ENCODE measurements at places on chromosomes 13 and 19.

GRCh38 chr19:5183616-5184015, 157.0 kb downstream of the PTPRS start:
- no peak for DNase-seq

- no peak for DNase-seq
Measured at GRCh38 chr13:28458608-28459007, 36.3 kb downstream of the FLT1 start.

GRCh38 chr13:28248080-28248479, 109.7 kb downstream of the PAN3 start:
- DNase-seq = no peak

GRCh38 chr19:48907671-48908070, 7.6 kb downstream of the NUCB1 start:
- DNase-seq = no peak

DNA sequence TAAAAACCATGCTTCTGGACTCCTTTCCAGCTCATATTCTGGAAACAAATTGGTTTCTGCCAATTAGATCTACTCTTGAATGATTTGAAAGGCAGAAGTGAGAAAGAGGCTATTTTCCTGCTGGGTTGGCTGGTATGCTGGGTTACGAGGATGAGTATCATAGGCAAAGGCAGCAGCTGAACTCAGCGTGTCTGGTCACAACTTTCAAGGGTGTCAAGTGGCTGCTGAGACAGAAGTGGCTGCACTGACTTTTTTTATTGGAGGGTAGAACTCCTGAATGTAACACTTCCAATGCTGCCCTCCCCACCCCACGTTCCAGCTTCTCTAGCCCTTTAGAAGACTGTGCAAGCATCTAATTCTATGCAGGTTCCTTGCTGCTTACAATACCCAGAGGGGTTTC, 8.3 kb upstream of the DZIP1 start:
- no peak for DNase-seq

DNA sequence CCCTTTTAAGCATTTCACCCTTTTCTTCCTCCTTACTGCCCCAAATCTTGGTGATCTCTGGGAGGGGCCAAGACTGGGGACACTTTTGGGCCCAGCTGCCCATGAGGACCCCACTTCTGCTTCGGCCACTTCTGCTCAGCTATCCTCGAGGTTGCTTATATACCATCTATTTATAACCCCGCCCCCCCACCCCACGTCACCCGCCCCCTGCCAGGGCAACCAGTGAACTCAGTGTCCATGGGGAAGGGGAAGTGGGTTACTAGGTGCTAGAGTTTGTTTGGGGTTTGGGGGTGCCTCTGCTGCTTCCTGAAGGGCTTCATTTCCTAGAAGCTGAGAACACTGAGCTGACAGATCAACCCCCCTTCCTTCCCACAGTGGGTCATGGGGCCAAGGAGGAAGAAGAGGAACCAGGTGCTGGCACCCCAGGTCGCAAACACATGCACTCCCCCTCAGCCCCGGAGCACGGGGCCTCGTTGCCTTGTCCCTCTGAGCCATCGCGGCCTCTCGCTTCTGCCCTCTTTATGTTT, 6.1 kb upstream of the ADGRE5 start:
- no peak for DNase-seq

DNA sequence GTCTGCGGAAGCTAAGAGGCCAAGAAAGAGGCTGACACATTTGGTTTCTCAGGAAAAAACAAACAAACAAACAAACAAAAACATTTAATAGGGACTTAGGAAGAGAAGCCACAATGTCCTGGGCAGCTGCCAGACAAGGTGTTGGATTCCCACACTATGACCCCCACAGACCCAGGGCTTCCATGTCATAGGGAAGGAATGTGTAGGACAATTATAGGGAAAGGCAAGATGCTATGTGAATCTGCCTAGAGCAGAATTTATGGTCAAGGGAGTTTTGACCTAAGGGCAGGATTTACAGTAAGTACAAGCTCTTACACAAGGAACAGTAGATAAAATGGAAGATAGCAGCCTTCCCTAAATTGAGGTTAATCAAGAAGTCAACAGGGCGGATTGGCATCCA, 9.1 kb upstream of the CDADC1 start:
- DNase-seq = no peak

DNA sequence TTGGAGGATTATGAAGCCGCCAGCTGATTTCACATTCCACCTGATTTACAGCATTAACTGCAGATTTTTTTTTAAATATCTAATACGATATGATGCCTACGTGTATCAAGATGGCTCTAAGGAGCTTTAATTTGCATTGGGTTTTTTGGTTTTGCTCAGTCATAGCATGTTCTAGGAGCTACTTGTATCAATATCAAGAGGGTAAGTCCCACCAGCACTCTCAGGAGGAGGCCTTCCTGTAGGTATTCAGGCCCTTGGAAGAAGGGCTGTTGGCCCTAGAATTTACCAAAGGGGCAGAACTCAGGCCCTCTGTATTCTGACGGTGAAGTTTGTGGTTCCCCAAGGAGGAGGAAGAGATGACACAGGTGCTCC, 97.2 kb upstream of the IPO5 start:
- no peak for DNase-seq

DNA sequence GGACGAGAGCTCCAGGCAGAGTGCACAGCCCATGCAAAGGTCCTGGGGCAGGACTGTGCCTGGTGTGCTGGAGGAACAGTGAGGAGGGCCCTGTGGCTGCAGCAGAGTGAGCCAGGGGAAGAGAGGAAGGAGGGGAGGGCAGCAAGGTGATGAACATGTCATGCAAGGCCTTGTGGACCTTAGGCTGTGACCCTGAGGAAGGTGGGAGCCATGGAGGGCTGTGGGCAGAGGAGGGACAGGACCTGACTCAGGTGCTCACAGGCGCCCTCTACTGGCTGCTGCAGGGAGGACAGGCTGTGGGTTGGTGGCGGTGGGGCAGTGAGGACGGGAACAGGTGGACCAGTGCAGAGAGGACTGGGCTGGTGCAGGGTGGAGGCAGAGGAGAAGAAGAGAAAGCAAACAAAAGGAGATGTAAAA, 170.3 kb downstream of the PTPRS start:
- DNase-seq = peak; percentile 55

- no peak for DNase-seq
Measured at GRCh38 chr19:38700902-38701454, 43.3 kb downstream of the CAPN12 start.

- DNase-seq = no peak
Measured at GRCh38 chr13:99656844-99657381, 155.6 kb downstream of the TM9SF2 start.

DNA sequence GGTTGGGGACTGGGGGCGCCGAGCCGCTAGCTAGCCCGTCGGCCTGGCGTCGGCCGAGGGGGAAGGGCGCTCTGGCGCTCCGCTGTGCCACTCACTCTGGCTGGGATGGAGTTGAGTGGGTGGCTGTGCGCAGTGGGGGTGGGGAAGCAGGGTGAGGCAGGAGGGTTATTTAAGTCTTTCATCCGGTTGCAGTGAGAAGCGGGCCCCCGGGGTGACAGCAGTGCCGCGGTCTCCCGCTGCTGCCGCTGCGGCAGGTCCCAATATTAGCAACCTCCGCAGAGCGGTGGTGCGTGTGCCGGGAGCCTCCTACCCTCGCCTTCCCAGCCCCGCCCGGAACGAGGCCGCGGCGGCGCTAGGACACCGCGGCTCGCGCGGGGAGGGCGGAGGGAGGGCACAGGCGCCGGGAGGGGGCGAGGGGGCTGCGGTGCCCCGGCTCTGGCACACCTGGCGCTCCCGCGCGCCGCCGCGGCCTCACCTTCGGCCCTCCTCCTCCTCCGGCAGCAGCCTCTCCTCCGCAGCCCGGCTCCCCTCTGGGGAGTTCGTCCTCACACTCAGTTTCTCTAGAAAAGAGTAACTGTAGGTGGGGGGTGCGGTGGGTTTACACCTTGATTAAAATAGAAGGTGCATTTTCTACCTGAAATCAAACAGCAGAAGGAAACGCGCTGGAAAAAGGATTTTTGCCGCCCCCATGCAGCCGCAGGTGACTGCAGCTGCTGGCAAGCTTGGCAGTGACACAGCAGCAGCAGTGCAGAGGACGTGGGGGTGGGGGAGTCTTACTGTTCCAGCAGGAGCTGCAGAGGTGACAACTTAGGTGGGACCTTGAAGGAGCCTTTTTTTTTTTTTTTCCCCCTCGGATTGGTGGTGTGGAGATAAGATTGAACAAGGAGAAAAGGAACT, 4.5 kb downstream of the FGF9 start:
- DNase-seq = peak; percentile 9

GRCh38 chr19:44278181-44278690, 18.6 kb downstream of the ZNF233 start:
- no peak for DNase-seq

GRCh38 chr13:113889467-113889866, 25.6 kb upstream of the GAS6 start:
- no peak for DNase-seq

DNA sequence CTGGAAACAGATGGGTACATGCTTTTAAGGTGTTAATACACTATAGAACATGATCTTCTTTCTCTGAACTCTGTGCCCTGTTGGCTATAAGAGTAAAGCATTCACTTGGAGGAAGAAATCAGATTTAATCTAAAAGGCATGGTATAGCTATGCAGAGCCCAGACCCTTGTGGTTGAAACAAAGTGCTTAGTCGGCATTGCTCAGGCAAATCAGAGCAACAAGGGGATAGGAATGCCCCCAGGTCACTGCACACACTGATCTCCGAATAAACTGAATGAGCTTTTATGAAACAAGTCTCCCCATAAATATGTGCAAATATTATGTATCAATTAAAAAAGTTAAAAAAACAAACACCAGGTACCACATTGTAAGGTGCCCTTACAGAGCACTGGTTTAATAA, 52.0 kb upstream of the RGCC start:
- DNase-seq = no peak

DNA sequence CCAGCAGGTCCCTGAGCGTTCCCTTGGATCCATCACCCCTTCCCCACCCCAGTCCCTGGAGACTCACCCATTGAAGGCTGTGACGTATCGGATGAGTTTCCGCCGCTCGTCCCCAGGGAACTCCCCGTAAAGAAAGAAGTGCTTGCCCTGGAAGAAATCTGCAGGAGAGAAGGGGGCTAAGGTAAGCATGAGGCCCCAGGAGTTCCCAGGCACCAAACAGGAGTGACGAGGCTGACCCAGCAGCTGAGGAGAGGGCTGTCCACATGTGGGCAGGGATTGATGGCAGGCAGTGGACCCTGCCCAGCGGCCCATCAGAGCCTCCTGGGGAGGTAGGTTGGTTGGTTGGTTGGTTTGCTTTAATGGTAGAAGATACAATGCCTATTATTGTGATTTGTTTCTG, 11.1 kb downstream of the ZNF575 start:
- DNase-seq = no peak

DNA sequence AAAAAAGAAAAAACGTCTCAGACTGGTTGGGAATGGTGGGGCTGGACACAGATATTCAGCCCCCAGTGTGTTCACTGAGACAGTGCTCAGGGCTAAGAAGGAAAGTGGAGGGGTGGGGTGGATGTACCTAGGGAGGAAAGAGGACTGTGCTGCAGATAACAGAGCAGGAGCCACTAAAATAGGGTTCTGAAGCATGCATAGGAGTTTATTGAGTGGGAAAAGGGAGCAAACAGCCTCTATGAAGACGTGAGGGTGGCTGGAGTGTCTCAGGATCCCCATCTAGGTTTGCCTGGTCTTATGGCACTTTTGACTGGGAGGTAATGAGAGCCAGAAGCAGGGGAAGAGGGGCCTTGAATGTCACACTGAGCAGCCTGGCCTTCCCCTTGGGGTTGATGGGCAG, 3.4 kb downstream of the MEGF8 start:
- no peak for DNase-seq

GRCh38 chr19:55071129-55071502, 4.6 kb upstream of the EPS8L1 start:
- no peak for DNase-seq

DNA sequence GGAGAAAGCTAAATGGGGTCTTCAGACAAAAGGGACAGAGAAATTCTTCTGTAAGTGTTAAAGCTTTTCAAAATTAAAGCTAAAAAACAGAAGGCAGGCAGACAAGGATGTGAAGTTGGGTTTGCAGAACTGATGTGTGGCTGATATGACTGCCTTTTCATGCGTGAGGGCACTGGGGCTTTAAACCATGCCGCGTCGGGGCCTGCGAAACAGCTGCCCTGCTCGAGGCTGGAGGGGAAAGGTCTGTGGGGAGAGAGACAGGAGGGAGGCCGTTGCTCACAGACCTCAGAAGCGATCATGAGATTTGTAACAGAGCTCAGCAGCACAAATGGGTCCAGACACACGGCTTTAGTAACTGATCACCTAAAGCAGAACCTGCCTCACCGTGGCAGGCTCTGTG, 23.5 kb downstream of the CAPS start:
- no peak for DNase-seq

DNA sequence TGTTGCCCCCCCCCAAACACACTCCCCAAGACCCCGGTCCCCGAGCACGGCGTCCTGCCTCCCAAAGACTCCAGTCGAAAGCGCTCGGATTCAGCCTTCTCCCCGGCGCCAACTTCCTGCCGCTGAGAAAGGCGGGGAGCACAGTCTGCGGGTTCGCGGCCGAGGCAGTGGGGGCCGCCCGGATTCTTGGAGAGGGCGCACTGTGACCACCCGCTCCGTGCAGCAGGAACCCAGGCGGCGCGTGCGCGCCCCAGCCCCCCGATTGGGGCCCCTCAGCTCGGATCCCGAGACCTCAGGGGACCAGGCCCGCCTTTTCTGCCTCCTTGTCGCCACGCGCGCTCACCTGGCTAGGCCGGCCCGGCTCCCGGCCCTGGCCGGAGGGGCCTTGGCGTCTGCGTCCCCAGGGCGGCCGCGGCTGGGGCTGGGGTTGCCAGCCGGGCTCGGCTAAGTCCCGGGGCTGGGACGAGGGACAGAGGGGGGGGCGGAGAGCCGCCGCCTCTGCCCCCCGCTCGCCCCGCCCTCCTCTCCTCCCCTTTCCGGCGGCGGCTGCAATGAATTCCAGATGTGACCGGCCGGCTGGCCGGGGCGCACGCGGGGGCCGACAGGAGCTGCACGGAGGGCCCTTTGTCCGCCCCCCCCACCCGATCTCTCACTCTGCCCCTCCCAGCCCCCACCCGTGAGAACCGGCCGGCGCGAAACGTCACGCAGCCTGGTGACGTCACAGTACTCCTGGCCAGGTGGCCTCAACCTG, at the start of gene S1PR2:
S1PR2 (minus strand) TSS at position 471 of the 751 bp plus-strand sequence. CDS start 6,426 bp downstream, outside the sequence.
- peak; percentile 80 for DNase-seq

DNA sequence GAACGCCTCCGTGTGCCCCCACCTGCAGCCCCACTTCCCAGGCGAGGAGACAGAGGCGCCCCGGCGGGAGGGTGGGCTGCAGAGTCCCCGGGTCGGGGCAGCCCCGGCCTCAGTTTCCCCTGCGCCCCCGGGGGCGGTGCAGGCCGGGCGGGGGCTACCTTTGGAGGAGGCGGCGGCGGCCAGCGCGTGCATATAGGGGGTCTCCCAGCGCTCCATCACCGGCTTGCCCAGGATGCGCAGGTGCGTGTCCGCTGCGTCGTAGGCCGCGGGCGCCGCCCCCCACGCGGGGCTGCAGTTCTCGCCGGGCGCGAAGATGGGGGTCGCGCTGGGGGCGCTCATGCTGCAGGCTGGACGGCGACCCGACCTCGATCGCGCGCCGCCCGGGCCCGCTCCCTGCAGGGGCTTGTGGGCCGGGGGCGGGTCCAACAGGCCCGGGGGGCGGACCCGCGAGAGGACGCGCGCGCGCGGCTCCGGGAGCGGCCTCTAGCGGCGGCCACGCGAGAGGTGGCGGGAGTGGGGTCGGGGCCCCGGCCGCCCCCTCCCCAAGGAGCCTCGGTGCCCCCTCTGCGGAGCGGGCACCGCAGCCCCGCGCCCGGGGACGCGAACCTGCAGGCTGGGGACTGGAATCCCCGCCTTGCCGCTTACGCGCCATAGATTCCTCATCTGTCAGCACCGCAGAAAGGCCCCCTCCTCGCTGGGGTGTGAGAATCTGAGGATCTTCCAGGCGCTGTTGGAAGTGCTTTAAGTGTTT, at the start of gene GAMT:
GAMT (minus strand) TSS at position 405 of the 751 bp plus-strand sequence; CDS start at position 339, 66 bp downstream.
- peak; percentile 72 for DNase-seq

GRCh38 chr19:51198641-51199040, 26.2 kb upstream of the CD33 start:
- DNase-seq = no peak

GRCh38 chr19:45498411-45499195, at the start of gene PPM1N:
Gene PPM1N (plus strand): TSS chr19:45498443. CDS start chr19:45498473, 30 bp downstream.
- no peak for DNase-seq
